Stimulated activated naive B cell treated with anti-CD40 and anti-IgM and Interleukin-4, amounts not matched to agents 10 μg/mL and 1 μg/mL and 100 μg/mL, for 72 hours (primary cell): ENCODE measurements at places on chromosomes 4 and X.
A peak's percentile ranks its signal among the peaks of the same experiment; 100 is the strongest.

DNA sequence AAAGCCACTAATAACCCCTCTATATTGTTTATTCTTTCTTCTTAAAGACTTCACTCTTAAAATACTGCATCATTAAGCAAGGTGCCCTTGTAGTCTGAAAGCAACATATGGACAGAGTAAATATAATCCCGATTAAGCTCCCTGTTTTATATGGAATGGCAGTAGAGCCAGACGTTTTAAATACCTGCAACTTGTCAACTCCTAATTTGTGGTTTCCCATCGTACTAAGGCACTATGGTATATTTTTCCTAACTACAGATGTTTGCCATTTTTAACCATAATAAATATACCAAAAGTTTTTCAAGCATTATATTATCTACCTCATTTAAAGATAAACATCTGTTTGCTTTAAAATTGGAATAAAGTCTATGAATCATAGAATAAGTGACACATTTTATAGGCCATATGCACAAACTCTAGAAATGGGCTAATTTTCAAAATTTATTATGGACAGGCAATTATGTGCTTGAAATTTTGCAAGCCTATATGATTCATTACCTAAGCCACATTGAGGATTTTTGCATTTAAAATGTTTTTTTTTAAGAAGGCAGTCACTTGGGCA, 194.6 kb downstream of the FRMPD4 start:
- DNase-seq, result no peak

GRCh38 chrX:43615660-43616059, 40.4 kb upstream of the MAOA start:
- no peak for DNase-seq

DNA sequence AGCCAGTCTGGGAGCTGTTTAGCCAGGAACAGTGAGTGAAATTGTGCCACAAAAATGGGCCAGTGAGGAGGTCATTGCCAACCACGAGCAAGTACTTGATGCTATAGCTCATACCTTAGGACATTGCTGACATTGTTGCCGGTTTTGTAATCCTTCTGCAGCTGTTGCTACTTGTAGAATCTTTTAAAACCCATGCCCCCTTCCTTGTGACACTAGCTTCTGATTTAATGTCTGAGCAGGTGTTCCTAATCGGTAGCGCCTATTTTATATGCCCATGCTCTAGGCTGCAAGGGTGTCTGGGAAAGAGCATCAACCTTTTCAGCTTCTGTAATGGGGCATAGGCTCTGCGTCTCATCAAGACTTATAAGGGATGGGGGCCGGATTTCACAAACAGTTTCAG, 2.6 kb downstream of the POLA1 start:
- no peak for DNase-seq

- DNase-seq, result no peak
These were observed 67.4 kb downstream of the CNGA2 start for GRCh38 chrX:151801980-151802379.

GRCh38 chrX:8849458-8849857, 48.3 kb upstream of the FAM9A start:
- DNase-seq, result no peak

- DNase-seq, result no peak
These were observed 296.2 kb downstream of the INPP4B start for GRCh38 chr4:142549726-142550463.

DNA sequence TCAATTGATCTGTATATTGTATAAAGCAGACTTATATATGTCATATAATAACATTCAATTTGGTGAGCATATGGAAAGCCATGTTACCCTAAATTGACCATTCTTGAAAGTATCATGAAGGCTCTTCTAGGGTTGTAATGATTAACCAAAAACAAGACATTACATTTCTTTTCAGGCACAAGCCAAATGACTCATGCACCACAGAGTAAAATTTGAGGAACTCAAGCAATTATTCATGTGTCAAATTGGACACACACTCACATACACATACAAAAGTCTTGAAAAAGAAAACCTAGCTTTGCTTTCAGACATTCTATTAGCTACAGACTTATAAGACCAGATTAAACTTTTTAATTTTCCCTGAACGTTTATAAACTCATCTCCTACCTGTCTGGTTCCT, 146.5 kb upstream of the PCDH18 start:
- DNase-seq, result no peak

- DNase-seq, result no peak
These were observed 87.8 kb upstream of the RPS6KA3 start for GRCh38 chrX:20354505-20354904.

DNA sequence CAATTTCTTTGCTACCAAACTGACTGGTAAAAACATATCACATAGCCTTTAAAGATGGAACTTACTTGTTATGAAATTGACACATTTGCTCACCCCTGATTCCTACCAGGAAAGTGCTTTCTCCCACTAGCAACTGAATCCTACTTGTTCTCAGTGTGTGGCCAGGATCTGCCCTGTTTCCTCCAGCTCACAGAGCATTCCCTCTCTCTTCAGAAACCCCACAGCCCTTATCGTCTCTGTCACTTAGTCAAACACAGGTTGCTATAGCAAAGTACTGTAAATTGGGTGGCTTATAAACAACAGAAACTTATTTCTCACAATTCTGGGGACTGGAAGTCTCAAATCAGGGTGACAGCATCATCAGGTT, 265.2 kb upstream of the BOD1L1 start:
- no peak for DNase-seq

DNA sequence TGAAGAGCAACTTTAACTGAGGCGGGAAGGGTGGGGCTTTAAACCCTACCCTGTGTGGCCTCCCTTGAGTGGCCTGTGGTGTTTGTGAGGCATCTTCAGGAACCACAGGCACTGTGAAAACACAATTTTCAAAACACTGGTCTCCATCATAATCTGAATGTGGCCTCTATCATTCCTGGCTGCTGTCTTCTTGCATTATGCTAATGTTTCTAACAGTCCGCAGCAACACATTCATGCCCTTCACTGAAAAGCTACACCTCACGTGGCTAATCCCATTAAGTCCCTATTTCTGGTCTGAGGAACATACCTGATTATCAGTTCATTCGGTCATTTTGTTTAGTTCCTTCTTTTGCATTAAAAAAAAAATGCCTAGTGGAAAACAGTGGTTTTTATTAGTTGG, 94.6 kb downstream of the F11 start:
- no peak for DNase-seq

- no peak for DNase-seq
These were observed at the start of gene RNF128 for GRCh38 chrX:106726485-106727437. TSS of gene RNF128 (plus strand) at chrX:106726701. CDS start at chrX:106726914, 213 bp downstream.

DNA sequence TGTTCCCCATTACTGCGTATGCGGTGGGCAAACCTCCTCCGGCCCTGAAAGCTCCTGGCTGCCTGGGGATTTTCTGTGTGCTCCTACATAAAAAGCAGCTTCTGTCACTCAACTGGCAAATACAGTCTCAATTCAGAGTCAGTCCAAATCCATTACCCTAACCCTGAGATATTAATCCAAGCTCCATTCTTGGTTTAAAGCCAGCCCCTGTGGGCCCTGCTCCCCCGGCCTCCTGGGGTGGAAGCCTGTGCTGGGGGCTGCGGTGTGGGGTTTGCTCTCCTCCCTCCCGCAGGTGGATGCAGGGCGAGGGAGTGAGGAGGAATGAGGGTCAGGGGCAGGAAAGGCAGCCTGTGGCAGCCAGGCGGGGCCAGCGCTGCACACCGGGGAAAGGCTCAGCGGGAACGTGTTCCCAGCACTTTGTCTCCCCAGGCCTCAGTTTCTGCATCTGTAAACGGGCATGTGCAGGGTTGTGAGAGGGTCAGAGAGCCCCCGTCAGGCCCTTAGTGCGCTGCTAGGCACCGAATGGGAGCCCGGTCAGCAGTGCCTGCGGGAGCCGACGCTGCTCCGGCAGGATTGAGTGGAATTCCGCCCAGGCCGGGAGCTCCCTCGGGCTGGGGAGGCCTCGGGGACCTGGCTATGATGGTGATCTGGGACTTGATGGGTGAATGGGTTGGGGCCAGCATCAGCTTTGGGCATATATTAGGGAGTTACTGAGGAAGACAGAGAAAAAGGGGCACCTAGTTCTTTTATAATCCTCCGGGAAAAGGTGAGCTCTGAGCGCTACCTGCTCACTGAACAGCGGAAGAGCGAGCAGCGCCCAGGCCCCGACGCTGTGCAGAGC, 6.3 kb upstream of the RGS12 start:
- DNase-seq, result peak; percentile 79

DNA sequence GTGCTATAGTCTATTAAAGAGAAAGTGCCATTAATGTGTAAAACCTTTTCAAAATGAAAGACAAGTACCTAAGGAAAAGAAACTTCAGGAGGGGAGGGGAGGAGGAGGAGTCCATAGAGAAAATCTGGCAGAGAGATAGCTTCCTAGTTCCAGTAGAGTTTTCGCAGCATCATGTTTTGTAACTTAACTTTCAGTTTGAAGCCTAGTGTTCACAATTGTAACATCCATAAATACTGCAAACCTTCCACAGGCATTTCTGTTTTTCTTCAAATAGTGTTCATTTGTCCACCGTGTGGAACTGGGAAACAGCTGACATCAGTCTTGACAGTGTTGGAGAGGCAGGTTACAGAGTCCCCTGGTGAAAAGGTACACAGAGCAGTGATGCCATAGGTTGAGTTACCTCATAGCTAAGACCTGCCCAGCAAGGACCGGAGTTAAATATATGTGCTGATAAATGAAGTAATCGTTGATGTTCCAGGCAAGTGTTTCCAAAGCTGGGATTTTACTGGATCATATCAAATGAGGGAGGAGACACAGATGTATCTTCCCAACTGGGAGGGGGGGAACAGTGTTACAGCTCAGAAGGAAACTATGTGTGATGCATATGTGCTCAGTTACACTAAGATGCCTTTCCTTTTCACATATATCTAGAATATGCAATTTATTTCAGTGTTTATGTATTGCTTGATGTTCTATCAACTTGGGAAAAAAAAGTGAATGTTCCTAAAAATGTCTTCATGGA, 369.5 kb upstream of the FAM241A start:
- no peak for DNase-seq

DNA sequence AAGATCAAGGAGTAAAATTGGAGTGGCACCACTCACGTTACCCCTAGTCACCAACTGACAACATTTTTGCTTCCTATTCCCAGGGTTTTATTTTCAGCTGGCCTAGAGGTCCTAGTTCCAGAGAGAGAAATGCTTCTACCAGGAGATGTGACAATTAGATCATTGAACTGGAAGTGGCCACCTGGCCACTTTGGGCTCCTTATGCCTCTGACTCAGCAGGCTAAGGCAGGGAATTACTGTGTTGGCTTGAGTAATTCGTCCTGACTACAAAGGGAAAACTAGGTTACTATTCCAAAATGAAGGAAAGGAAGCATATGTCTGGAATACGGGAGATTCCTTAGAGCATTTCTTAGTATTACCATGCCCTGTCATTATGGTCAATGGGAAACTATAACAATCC, 831.6 kb upstream of the NDST4 start:
- DNase-seq, result no peak

DNA sequence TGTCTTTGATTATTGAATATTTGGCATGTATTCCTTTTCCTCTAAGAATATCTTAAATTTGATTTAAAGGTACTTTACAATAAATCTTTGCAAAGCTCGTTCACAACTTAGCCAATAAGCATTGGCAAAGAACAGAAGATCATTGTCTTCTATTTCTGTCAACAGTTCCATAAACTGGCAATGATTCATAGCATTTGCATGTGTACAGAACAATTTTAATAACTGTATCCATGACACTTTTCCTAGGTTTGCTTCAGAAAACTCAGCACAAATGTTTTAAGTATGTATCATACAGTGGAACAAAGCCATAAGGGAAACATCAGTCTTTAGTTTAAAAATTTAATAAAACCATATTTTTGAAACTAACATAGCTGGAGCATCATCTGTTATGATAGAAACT, 462.7 kb upstream of the RPS6KA3 start:
- DNase-seq, result no peak

- DNase-seq, result no peak
These were observed 32.0 kb downstream of the SPARCL1 start for GRCh38 chr4:87497159-87497558.

DNA sequence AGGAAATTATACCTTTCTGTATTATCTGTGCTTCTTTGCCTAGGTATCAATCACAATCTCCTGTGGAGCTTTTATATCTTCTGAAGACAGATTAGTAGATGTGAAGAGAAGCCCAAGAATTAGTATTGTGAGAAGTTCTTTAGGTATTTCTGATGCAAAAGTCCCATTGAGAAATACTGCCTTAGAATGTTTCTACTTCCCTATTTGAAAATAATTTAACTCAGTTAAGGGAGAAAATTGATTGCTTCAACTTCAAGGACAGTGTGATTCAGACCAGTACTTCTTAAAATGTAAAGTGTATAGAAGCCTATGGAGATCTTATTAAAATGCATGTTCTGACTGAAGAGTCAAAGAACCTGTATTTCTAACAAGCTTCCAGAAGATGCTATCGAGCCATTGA, 9.0 kb downstream of the EIF1AX start:
- no peak for DNase-seq

DNA sequence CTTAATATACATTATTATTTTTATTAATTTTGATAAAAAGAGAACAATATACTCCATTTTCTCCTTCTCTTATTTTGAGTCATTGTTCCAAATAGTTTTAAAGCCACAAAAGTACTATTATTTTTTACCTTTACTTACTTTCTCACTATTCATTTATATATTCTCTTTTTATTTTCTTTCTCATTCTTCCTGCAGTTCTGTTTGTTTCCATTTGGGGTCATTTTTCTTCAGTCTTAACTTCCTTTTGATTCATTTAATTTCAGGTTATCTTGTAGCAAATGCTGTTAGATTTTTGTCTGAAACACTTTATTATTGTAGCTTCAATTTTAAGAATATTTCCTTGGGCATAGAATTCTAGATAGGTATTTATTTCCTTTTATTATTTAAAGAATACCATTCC, 438.6 kb upstream of the EPHA5 start:
- no peak for DNase-seq

DNA sequence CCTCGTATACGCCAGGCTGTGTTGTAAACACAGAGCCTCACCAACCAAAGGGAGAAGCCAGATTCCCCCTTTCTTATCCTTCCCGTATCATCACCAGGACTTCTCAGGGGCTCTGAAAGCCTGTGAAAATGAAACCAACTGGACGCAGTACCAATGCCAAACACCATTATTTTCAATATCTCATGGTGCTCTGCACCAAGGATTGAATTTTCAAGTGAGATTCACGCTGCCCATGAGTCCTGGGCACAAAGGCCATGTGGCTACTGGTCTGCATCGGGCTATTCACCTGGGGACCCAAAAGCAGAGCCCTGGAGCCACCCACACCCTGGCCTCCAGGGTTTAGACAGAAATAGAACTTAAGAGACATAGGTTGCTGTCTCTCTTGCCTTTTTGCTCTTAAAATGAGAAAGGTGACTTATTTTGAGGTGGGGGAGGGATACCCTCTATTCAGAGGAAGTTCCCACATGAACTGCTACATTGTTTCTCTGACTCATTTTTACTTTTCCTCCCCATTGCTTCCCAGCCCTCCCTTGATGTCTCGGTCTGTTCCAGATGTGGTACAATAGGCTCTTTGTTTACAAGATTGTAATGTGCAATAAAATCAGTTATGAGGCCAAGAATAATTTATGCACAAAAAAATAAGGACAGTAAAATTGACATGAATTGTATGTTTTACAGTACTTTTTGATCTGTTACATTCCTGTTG, 55.4 kb downstream of the MAML3 start:
- DNase-seq, result no peak
